ENCODE measurements at places on chromosomes 5 and 9. TPM values are rescaled to one million over a fixed set of nuclear protein-coding genes. Genes with fewer than 3 reads are reported as not detected.
A peak's percentile ranks its signal among the peaks of the same experiment; 100 is the strongest.

Gene BRINP1
- total RNA-seq, result not detected

- DNase-seq, result peak; percentile 15
- no peak overlapping the region for H3K27ac ChIP-seq
- H3K27me3 ChIP-seq, result no peaks in the 10 kb centered on the region
Observed at GRCh38 chr9:93589688-93590087, 13.3 kb downstream of the PHF2 start.

Gene CDH6
- 0.68 TPM for total RNA-seq

DNA sequence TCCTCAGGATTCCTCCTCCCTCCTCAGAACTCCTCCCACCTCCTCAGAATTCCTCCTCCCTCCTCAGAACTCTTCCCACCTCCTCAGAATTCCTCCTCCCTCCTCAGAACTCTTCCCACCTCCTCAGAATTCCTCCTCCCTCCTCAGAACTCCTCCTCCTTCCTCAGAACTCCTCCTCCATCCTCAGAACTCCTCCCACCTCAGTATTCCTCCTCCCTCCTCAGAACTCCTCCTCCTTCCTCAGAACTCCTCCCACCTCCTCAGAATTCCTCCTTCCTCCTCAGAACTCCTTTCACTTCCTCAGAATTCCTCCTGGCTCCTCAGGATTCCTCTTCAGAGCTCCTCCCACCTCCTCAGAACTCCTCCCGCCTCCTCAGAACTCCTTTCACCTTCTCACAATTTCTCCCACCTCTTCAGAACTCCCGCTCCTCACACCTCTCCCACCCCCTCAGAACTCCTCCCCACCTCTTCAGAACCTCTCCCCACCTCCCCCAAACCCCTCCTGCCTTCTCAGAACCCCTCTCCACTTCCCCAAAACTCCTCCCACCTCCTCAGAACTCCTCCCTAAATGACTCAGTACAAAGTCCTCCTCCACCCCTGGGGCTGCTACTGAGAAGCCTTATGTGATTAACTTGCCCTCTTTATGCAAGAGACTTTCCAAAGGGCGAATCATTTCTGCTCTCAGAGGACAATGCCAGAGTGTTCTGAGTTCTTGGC lies 23.2 kb downstream of the SLC46A2 start:
- H3K27ac ChIP-seq, result no peak overlapping the region
- H3K4me1 ChIP-seq, result no peaks in the 10 kb centered on the region
- no peak overlapping the region for H3K4me3 ChIP-seq
- H3K36me3 ChIP-seq, result no peaks in the 10 kb centered on the region
- DNase-seq, result no peak
- no peaks in the 10 kb centered on the region for H3K27me3 ChIP-seq

Gene ZNF454
- total RNA-seq, result 4.4 TPM

GRCh38 chr9:85453850-85454249 lies 287.9 kb downstream of the AGTPBP1 start:
- H3K4me1 ChIP-seq, result no peaks in the 10 kb centered on the region
- H3K36me3 ChIP-seq, result no peaks in the 10 kb centered on the region
- H3K27me3 ChIP-seq, result no peaks in the 10 kb centered on the region
- no peak for DNase-seq
- no peak overlapping the region for H3K27ac ChIP-seq

DNA sequence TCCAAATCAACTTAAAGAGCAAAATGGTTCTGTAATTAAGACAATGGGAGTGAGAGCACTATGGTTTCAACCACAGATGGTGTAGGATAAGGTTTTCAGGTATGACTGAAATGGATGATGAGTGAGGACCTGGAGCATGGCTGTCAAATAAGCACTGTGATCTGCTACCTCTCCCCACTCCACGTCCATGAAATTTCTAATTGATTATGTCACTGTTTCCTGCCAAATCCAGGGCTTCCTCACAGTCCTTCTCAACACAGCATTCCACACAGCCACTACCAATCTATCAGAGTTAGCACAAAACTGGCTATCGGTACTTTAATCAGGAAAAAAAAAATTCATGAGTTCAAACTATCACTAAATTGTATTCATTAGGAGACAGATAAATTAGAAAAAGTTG lies 420.4 kb upstream of the WWC1 start:
- H3K36me3 ChIP-seq, result no peaks in the 10 kb centered on the region
- DNase-seq, result no peak
- no peak overlapping the region for H3K4me3 ChIP-seq
- H3K27ac ChIP-seq, result no peak overlapping the region

GRCh38 chr9:73125651-73126050 lies 26.0 kb upstream of the ANXA1 start:
- H3K4me3 ChIP-seq, result no peak overlapping the region
- H3K27me3 ChIP-seq, result no peaks in the 10 kb centered on the region
- H3K36me3 ChIP-seq, result no peaks in the 10 kb centered on the region
- DNase-seq, result no peak

Gene DIPK1B
- 10.8 TPM for total RNA-seq

DNA sequence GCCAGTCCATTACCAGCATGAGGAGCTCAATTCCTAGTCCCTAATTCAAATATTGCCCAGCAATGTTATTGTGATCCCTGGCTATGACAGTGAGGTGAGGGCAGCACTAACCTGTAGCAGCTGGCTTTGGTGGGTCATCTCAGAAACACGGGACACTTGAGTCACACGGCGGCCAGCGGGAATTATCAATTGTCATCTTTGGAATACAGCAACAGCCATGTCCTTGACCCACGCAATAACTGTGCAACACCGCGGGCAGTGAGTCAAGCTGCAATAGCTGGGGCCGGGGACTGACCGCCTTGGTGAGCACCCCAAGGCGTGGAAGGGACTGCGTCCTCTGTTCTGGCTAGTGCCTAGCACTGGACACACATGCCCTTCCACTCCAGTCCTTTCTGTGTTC lies 62.5 kb upstream of the ALDH1B1 start:
- no peaks in the 10 kb centered on the region for H3K4me1 ChIP-seq
- no peak overlapping the region for H3K27ac ChIP-seq
- no peak for DNase-seq
- no peaks in the 10 kb centered on the region for H3K36me3 ChIP-seq
- H3K27me3 ChIP-seq, result no peaks in the 10 kb centered on the region
- no peak overlapping the region for H3K4me3 ChIP-seq

DNA sequence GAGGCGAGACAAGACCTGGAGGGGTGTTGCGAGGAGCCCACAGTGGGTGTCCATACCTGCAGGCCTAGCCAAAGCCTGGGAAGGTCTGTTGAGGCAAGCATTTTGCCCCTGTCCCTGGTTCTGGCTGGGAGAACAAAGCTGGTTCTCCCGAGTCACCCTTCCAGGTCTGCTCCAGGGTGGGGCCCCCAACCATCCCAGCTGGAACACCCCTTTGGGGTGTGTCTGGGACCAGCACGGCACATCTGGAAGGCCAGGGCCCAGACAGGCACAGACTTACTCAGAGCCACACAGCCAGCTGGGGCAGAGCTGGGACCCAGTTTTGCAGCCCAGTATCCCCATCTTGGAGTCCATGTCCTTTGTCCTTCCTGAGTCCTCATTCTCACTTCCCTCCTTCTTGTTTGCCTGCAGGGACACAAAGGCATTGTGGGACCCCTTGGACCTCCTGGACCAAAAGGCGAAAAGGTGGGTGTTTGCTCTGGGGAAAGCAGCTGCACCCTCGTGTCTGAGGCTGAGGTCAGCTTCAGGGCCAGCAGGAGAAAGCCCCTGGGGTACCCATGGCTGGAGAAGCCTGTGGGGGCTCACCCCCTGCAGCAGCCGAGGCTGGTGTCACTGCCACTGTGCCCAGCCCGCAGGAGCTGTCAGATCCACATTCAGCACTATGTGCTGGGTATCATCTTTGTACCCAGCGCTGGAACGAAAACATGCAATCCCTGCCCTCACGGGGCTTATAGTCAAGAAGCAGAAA lies 38.4 kb upstream of the ORM1 start:
- no peak overlapping the region for H3K27ac ChIP-seq
- peaks cover 14% of the 10 kb centered on the region for H3K4me1 ChIP-seq
- no peak overlapping the region for H3K4me3 ChIP-seq

GRCh38 chr9:69485466-69485865 lies 160.5 kb downstream of the ENTREP1 start:
- H3K27me3 ChIP-seq, result no peaks in the 10 kb centered on the region
- no peak overlapping the region for H3K4me3 ChIP-seq
- no peak for DNase-seq
- no peak overlapping the region for H3K27ac ChIP-seq
- H3K36me3 ChIP-seq, result no peaks in the 10 kb centered on the region

Gene ADAMTSL2
- 1.6 TPM for total RNA-seq

GRCh38 chr9:81116340-81117137 lies 572.8 kb downstream of the TLE1 start:
- no peak overlapping the region for H3K27ac ChIP-seq
- H3K4me3 ChIP-seq, result no peak overlapping the region
- H3K36me3 ChIP-seq, result no peaks in the 10 kb centered on the region
- no peaks in the 10 kb centered on the region for H3K4me1 ChIP-seq
- no peak for DNase-seq

DNA sequence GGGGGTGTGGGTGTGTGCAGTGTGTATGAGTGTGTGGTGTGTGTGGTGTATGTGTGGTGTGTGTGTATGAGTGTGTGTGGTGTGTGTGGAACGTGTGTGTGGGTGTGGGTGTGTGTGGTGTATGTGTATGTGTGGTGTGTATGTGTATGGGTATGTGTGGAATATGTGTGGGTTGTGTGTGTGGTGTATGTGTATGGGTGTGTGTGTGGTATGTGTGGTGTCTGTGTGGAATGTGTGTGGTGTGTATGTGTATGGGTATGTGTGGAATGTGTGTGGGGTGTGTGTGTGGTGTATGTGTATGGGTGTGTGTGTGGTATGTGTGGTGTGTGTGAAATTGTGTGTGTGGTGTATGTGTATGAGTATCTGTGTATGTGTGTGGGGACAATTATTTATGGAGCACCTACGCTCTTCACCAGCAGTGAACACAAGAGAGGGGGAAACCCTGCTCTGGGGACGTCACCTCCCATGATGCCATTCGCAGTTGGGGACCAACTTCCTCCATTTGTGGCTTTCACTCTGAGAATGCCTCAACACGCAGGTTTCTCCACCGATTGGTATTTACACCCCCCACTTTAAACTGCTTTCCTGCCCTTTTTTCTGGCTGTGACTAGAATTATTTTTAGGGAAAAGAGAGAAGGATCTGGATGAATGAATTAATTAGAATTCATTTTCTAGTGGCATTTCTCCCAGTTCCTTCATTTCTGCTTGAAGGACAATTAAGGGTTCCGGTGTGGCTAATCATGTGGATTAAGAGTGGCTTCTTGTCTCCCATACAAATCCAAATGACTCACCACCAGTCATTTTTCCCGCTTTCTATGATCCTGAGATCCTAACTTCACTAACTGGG lies 238.1 kb downstream of the ROR2 start:
- peaks cover 2% of the 10 kb centered on the region for H3K4me1 ChIP-seq
- no peak for DNase-seq
- H3K27ac ChIP-seq, result no peak overlapping the region
- no peaks in the 10 kb centered on the region for H3K36me3 ChIP-seq
- no peaks in the 10 kb centered on the region for H3K27me3 ChIP-seq

DNA sequence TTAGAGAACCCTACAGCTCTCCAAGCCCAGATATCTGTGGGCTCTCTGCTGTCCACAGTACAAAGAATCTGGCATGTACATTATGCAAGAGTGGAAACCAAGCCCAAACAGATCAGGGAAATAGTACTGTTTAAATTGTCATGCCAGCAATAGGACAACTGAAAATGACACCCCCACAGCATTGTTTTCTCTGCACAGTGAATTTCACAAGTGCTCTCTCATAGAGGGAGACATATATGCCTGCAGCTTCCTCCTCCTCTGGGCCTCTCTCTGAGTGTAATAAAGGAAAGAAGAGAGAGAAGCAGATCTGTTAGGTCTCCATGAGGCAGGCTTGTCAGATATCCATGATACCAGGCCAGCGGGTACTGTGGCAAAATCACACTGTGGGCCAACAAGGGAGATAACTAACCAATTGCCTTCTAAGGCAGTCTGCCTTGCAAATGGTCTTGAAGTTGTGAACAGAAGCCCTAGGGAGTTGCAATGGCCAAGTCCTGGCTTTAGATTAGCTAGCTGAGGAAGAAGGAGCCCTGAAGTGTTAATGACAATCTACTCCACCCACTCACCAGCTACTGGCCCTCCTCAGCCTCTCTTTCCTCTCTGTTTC lies 54.4 kb upstream of the JMY start:
- no peak overlapping the region for H3K4me3 ChIP-seq
- no peaks in the 10 kb centered on the region for H3K36me3 ChIP-seq
- no peak for DNase-seq
- no peak overlapping the region for H3K27ac ChIP-seq
- H3K4me1 ChIP-seq, result no peaks in the 10 kb centered on the region

Gene SPATA31E1
- total RNA-seq, result not detected

Gene NXNL2
- total RNA-seq, result 7.1 TPM

Gene CCDC107
- 23.8 TPM for total RNA-seq

- H3K36me3 ChIP-seq, result no peaks in the 10 kb centered on the region
- H3K27me3 ChIP-seq, result no peaks in the 10 kb centered on the region
- H3K27ac ChIP-seq, result no peak overlapping the region
- no peak for DNase-seq
Observed at GRCh38 chr9:86355814-86356213, 1.6 kb upstream of the TUT7 start.

Gene PCDHA9
- total RNA-seq, result 0.34 TPM

Gene INSYN2B
- not detected for total RNA-seq

DNA sequence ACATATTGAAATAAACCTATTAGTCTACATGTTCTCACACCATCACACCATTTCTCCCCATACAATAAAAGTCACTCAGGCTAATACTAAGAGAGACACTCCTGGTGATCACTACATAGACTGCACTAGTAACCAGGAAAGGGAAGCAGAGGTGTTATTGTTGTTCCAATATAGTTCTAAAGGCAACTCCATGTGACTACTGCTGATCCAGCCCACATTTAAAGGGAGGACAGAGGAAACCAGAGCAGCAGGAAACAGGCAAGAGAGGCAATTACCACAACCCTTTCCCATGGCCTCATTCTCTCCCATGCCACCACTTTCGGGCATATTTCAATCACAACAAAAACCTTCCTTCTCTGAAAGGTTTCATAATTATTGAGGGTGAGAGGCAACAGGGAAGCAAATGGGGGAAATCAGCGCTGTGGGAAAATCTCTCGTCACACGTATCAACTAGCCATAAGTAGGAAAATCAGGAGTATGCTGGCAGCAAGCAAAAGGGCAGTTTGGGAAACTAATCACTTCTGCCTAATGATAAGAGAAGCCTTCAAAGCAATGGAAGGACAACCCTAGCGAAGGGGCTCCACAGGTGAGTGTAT lies 1.8 kb downstream of the UBAP2 start:
- H3K27me3 ChIP-seq, result no peaks in the 10 kb centered on the region
- DNase-seq, result no peak
- no peak overlapping the region for H3K27ac ChIP-seq
- H3K4me1 ChIP-seq, result peaks cover 6% of the 10 kb centered on the region
- H3K4me3 ChIP-seq, result no peak overlapping the region
- no peaks in the 10 kb centered on the region for H3K36me3 ChIP-seq
